Activated CD8-positive, alpha-beta T cell treated with anti-CD3 and anti-CD28 coated beads for 36 hours (primary cell): ENCODE measurements at places on chromosomes 2 and 18.

GRCh38 chr2:160306985-160307384, 106.9 kb upstream of the ITGB6 start:
- DNase-seq: no peak

DNA sequence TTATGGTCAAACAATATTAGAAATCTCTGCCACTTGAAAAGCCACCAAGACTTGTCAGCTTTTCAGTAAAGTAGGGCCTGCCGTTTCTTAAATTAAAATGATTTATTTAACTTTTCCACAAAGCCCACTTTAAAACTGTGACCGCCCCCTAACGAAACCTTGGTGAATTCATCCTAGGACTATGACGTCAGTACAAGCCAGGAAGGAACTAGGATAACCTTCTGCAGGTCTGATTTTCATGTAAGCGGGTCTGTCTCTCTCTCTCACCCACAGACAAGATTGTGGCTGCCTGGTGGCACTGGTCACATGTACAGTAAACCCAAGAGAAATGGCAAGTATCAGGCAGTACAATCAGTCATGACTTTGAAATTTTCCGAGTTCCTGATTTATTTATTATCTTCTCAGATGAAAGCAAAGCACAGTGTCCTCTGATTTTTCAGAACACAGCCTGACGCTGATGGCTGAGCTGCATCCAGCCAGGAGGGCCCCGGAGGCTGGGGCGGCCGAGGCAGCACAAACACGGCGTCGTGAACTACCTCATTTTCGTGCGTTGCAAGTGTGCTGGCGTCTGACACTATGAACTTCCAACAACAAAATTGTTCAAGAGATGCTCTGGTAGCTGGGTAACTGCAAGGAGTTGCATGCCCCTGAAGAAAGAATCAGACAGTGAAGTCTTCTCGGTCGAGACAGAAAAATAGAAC, 18.9 kb downstream of the SALL3 start:
- DNase-seq: no peak

- DNase-seq: no peak
Measured at GRCh38 chr2:111694700-111695101, 189.3 kb downstream of the ANAPC1 start.

GRCh38 chr2:65377556-65378192, 54.7 kb downstream of the SPRED2 start:
- DNase-seq: peak; percentile 41

- DNase-seq: no peak
Measured at GRCh38 chr18:49590608-49591007, 28.8 kb downstream of the LIPG start.

DNA sequence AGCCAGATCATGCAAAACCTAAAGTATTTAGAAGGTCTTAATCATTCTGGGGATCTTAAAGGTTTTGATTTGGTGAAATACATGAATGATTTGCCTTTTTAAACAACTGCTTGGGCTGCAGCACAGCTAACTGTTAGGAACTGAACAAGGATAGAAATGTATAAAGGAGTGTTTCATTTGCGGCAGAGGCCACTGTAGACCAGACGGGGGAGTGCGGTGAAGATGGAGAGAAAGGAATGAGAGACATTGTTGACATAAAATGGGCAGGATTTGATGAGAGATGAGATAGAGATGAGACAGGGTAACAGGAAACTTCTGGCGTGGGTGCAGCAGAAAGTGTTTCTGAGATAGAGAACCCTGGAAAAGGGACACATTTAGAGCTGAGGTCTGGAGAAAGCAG, 308.1 kb downstream of the TMX3 start:
- no peak for DNase-seq

DNA sequence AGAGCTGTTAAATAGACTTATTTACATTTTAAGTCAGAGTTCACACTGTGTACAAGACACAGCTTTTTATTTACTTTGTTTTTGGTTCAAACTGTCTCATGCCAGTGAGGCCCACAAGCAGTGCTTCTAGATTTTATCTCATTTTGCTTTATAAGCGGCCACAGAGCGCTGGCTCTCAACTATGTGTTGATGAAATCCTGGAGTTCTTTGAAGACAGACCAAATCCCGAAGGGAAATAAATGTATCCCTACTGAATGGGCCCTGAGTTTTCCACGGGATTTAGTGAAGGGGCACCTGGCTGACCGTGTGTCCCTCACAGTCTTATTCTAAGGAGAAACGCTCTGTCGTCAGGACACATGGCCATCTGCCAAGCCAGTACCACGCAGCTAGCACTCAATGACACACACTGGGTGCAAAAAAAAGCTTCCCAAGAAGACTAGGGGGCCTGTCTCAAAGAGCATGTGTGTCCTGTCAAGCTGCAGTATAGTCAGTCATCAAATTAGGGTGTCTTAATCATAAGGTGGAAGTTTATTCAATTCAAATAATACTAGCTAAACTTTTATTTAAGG, 23.4 kb downstream of the LYPD1 start:
- no peak for DNase-seq

DNA sequence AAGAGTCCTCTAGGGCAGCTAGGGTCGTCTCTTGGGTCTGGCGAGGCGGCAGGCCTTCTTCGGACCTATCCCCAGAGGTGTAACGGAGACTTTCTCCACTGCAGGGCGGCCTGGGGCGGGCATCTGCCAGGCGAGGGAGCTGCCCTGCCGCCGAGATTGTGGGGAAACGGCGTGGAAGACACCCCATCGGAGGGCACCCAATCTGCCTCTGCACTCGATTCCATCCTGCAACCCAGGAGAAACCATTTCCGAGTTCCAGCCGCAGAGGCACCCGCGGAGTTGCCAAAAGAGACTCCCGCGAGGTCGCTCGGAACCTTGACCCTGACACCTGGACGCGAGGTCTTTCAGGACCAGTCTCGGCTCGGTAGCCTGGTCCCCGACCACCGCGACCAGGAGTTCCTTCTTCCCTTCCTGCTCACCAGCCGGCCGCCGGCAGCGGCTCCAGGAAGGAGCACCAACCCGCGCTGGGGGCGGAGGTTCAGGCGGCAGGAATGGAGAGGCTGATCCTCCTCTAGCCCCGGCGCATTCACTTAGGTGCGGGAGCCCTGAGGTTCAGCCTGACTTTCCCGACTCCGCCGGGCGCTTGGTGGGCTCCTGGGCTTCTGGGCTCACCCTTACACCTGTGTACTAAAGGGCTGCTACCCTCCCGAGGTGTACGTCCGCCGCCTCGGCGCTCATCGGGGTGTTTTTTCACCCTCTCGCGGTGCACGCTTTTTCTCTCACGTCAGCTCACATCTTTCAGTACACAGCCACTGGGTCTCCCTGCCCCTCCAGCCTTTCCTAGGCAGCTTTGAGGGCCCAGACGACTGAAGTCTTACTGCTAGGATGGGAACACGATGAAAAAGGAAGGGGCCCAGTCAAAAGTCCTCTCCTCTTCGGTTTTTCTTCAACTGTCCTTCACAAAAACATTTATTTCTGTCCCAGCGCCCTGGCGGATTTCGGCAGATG, 8.1 kb downstream of the SIX2 start:
- DNase-seq: no peak

GRCh38 chr18:22871809-22872525, 61.2 kb upstream of the RBBP8 start:
- no peak for DNase-seq

GRCh38 chr2:105804266-105804665, 59.6 kb downstream of the NCK2 start:
- DNase-seq: no peak

GRCh38 chr18:22710673-22711191, 222.4 kb upstream of the RBBP8 start:
- no peak for DNase-seq

GRCh38 chr2:204110338-204110741, 173.8 kb downstream of the ICOS start:
- DNase-seq: peak; percentile 90

DNA sequence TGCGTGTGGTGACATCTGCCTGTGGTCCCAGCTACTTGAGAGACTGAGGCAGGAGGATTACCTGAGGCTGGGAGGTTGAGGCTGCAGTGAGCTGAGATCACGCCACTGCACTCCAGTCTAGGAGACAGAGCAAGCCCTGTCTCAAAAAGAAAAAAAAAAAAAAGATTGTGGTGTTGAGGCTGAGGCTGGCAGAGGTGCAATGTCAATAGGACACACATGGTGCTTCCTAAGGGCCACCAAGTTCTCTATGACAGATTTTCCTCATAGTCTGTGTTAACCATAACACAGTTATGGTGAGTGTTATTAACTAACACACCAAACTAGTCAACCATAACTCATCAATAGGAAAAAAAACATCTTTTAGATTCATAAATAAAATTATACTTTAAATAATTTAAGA, 494.4 kb downstream of the TMX3 start:
- no peak for DNase-seq

DNA sequence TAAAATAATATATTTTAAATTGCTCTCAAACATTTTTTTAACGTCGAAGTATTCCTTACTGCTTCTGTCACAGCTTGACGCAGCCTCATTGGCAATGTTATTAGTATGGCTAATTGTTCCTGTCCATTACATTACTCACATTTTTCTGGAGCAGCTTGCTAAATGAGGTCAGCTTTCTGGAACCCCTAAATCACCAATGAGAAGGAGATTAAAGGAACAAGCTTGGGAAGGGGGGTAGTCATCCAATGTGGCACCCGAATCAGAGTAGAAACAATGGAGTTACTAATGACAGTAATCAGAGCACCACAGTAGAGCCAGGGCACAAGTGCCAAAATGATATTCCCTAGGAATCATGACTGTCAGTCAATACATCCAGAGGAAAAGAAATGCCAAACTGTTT, 5.1 kb downstream of the NEUROD1 start:
- no peak for DNase-seq

DNA sequence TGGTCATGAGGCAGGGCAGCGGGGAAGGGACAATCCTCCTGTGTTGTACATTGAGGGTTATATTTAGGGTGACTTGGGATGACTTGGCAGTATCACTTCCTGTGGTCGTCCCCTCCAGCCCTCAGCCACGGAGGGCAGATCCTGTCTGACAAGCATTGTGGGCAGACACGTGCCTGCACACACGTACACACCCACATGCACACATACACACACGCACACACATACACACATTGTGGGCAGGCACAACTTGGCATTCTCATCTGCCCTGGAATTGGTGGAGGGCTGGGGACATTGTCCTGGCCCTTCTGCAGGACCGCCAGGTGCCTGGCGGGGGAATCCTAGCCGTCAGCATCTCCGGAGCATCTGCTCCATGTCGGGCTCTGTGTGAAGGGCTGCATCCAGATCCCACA, 47.6 kb downstream of the ODC1 start:
- peak; percentile 83 for DNase-seq

- no peak for DNase-seq
Measured at GRCh38 chr2:54024576-54024975, 53.8 kb upstream of the PSME4 start.

- DNase-seq: no peak
Measured at GRCh38 chr2:58449286-58450010, 208.3 kb upstream of the FANCL start.

GRCh38 chr2:62785810-62786597, 80.5 kb downstream of the EHBP1 start:
- DNase-seq: no peak

DNA sequence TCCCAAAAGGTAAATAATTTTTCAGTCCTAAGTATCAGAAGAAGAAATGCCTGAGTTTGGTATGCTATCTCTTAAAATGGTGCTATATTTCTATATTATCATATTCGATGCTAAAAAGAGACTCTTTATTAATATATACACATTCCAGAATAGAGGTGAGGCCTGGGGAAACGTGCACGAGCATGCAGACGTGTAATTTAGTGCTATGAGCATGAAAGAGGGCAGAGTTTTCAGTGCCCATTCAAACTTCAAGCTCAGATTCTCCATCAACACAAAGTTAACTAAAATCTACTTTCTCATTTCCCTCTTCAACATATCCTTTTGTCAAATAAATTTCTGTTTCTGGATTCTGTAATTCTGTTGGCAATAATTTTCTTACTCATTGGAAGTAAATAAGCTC, 5.7 kb upstream of the COBLL1 start:
- DNase-seq: no peak

DNA sequence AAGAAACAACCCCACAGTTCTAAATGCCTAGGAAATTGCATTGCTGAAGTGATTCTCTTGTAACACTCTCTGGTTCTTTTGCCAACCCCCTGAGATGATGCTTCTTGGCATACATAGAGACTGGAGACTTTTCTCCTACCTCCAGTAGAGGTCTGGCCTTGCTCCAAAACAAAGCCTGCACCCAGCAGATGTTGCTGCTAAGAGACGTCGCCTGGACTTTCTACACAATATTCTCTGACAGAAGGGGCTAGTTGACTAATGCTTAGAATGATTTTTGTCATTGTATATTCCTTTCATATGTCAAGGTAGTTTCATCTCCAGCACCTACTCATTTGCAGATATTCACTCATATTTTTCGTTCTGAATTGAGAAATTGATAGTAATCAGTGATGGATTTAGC, 24.6 kb downstream of the SOWAHC start:
- no peak for DNase-seq

GRCh38 chr2:18214936-18215335, 336.5 kb downstream of the KCNS3 start:
- DNase-seq: no peak

DNA sequence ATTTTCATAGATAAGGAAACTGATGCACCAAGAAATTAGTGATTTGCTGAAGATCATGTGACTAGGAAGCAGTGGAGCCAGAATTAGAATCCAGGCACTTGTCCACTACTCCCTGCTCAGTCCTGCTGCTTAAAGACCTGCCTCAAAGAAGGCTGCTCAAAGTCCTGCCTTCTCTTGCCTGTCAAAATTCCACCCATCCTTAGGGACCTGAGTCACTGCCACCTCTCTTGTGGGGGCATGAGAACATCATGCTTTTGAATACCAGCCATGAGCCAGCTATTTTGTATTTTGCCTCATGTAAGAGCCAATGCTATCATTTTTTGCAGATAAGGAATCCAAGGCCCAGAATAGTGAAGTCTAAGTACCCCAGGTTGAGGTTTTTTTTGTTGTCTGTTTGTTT, 47.1 kb downstream of the DDX1 start:
- DNase-seq: no peak

DNA sequence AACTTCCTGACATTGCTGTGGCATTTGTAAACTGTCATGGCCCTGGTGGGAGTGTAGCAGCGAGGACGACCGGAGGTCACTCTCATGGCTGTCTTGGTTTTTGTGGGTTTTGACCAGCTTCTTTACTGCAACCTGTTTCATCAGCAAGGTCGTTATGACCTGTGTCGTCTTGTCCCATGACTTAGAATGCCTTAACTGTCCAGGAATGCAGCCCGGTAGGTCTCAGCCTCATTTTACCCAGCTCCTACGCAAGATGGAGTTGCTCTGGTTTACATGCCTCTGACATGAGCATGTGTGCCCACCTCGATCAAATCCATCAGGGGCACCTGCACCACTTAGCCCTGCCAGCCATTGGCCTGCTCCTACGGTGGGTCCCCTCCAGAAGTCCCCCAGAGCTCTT, 32.9 kb upstream of the SLC66A3 start:
- no peak for DNase-seq

- no peak for DNase-seq
Measured at GRCh38 chr2:189144700-189145211, 34.8 kb downstream of the COL5A2 start.

GRCh38 chr18:56458770-56459712, 179.4 kb downstream of the TXNL1 start:
- no peak for DNase-seq

GRCh38 chr18:62258093-62258492, 67.0 kb upstream of the TNFRSF11A start:
- DNase-seq: no peak

- no peak for DNase-seq
Measured at GRCh38 chr2:2940702-2941101, 436.9 kb downstream of the EIPR1 start.
